ENCODE measurements at places on chromosomes 2 and 18. TPM values are rescaled to one million over a fixed set of nuclear protein-coding genes. Genes with fewer than 3 reads are reported as not detected.
A peak's percentile ranks its signal among the peaks of the same experiment; 100 is the strongest.

- H3K27ac ChIP-seq: no peak overlapping the region
- no peak for DNase-seq
- peaks cover 5% of the 10 kb centered on the region for H3K27me3 ChIP-seq
- no peak overlapping the region for H3K4me3 ChIP-seq
Observed at GRCh38 chr2:1047485-1047884, 96.8 kb downstream of the SNTG2 start.

DNA sequence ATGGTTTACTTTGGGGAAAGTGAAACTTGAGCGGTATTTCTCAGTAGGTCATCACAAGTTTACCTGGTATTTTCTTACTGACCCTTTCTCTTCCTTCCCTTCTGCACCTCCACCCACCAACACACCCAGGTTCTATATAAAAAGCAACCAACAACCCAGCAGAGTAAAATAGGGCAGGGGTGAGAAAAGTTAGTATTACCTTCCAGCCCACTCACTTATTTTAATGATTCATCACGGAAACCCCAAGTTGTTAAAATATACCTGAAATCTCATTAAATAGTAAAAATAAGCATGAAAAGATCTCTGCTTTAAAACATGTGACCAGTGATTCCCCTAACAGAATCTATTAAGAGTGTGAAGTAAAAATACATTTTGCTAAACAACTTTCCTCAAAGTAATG is 306.1 kb downstream of the ZEB2 start:
- H3K4me1 ChIP-seq: peaks cover 16% of the 10 kb centered on the region

GRCh38 chr18:34660572-34660971 is 49.5 kb upstream of the DTNA start:
- H3K4me1 ChIP-seq: no peaks in the 10 kb centered on the region
- no peak overlapping the region for H3K27ac ChIP-seq
- H3K27me3 ChIP-seq: peaks cover 23% of the 10 kb centered on the region
- no peaks in the 10 kb centered on the region for H3K36me3 ChIP-seq
- no peak for DNase-seq

- H3K4me1 ChIP-seq: no peaks in the 10 kb centered on the region
- H3K27ac ChIP-seq: no peak overlapping the region
Observed at GRCh38 chr2:46863882-46864281, 51.7 kb downstream of the MCFD2 start.

DNA sequence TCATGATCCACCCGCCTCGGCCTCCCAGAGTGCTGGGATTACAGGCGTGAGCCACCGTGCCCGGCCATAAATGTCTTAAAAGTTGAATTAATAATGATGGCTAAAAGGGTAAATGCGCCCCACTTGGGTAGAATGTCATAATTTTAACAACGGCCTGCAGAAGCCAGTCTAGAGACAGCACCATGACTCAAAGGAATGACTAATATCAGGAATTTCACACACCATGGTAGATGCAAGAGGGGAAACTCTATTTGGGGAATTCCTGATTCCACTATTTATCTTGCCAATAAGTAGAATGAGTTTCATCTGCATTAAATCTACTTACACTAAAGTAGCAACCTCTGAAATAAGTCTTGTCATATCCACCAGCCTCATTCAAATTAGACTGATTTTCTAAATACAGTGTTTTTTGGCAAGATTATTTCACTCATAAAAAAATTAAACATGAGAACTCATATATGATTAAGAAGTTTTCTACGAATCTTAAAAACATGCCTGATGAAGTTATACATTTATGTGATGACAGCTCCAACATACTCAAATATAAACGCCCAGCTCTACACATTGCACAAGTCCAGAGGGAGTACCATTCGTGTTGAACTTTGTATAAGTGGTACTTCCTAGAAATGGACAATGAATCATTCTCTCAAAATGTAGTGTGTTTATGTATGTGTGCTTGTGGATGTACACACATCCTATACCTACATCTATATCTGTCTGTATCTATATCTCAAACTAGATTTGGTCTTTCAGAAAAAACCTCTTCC is 309.7 kb downstream of the IRS1 start:
- H3K36me3 ChIP-seq: no peaks in the 10 kb centered on the region
- H3K4me3 ChIP-seq: no peak overlapping the region
- H3K27me3 ChIP-seq: peaks cover 17% of the 10 kb centered on the region
- H3K4me1 ChIP-seq: peaks cover 3% of the 10 kb centered on the region

DNA sequence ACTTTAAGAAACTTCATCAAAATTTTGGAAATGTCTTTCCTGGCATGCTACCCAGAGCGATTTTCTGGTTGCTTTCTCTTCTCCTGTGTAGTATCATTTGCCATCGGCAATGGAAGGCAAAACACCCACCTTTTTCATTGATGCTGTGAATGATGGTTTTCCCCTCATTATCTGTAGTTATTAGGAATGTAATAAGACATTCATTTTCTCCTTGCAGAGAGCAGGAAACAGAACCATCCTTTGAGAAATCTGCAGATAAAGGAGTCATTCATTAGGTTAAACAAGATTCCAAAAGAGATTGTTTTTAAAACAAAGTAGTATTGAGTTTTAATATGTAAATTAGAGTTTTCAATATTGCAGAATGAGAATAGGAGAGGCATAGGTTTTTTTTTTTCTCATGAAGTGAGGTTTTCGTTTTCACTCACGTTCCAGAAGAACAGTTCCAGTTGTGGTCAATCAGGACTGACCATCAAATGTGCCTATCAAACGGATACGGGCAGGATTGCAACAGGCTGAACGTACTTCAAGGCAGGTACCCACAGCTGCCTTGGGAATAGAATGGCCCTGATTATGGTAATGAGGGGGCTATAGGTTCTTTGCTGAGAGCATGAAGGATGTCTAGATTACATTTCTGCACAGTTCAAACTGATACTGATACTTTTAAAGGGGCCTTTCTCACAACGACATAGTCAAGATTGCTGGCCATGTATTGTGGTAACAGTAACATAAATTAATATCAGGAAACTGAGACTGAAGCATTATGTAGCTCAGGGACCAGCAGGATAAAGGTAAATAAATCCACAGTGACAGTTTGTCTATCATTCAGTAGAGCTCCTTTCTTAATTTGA is 49.8 kb upstream of the PLA2R1 start:
- no peak overlapping the region for H3K4me3 ChIP-seq
- H3K27ac ChIP-seq: no peak overlapping the region
- H3K27me3 ChIP-seq: peaks cover 37% of the 10 kb centered on the region
- no peak for DNase-seq
- no peaks in the 10 kb centered on the region for H3K36me3 ChIP-seq

DNA sequence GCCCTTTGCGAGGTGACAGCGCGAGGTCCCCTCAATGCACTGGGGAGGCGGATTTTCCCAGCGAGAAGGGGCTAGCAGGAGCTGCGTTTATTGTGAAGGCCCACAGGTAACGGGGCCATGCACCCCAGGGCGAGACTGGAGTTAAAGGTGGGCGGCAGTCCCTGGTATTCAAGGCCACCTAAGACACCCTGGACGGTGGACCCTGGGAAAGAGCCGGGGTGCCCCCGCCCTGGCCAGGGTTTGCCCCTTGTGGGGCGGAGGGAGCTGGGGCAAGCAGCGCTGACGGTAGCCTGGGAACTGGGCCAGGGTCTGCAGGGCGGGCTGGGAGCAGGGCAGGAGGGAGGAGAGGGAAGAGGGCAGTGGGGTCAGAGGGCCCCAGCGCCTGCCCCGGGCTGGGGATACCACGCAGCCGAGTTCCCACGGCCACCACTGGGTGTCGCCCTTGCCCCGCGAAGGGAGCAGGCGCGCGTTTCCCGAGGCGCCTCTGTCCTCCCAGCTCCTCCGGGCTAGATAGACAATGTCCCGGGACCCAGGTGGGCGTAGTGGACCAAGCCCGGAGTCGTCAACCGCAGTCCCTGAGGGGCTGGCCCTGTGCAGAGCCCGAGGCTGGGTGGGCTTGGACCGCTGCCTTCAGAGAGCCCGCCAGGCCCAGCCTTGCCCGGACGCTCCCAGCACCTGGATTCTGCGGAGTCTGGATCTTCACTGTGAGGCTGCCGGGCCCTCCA is 80.2 kb downstream of the SMAD4 start:
- peaks cover 3% of the 10 kb centered on the region for H3K36me3 ChIP-seq
- H3K4me3 ChIP-seq: no peak overlapping the region
- peak; percentile 65 for DNase-seq
- no peak overlapping the region for H3K27ac ChIP-seq
- H3K27me3 ChIP-seq: peaks cover 9% of the 10 kb centered on the region
- peaks cover 13% of the 10 kb centered on the region for H3K4me1 ChIP-seq

DNA sequence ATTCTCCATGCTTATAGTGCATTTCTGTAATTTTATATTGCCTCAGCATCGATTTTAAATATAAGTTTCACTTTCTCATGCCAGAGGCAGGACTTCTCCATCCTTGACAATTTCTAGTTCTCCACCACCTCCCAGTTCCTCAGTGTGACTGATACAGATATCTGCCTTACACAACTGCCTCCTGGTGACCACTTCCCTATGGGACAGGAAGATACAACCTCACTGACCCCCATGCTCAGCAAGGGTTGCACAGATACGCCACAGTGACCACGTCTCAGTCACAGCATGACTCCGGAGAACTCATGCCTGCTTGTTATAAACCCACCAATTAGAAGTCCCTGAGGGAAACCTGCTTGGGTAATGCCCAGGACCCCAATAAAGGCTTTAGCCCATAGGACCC is 284.0 kb upstream of the MC4R start:
- DNase-seq: no peak
- no peak overlapping the region for H3K27ac ChIP-seq
- no peaks in the 10 kb centered on the region for H3K4me1 ChIP-seq
- H3K4me3 ChIP-seq: no peak overlapping the region
- H3K27me3 ChIP-seq: no peaks in the 10 kb centered on the region

DNA sequence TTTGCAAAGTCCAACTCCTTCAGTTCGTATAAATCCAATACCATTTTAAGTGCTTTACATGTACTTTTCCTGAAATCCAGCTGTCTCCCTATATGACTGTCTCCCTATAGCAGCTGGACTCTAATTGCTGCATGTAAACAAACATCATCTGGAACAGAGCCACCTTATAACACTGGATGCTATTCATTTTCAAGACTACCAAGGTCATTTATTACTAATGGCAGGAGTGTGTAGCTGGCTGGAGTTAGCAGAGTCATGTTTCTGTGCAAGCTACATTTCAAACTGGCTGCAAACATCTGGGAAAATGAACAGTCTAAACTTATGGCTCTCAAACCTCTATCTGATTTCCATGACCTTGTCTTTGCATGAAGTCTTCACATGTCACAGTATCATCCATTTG is 575.2 kb downstream of the PIK3C3 start:
- no peaks in the 10 kb centered on the region for H3K4me1 ChIP-seq
- no peaks in the 10 kb centered on the region for H3K27me3 ChIP-seq
- H3K36me3 ChIP-seq: no peaks in the 10 kb centered on the region
- no peak for DNase-seq
- H3K27ac ChIP-seq: no peak overlapping the region

DNA sequence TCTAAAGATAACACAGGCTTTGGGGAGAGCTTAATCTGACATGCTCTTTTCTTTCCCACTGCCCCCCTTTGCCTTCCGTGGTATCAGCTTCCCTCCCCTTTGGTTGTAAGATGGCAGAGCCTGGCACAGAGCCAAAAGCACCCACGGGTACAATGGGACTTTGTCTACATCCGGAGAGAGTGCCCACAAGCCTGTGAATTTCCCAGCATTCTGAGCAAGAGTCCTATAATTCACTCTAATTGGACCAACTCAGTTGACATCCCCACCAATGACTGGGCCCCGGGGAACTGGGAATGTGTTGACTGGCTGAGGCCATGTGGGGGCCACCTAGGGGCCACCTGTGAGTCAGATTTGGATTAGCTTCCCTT is 20.1 kb upstream of the C2orf72 start:
- H3K4me1 ChIP-seq: no peaks in the 10 kb centered on the region
- no peak overlapping the region for H3K4me3 ChIP-seq
- peaks cover 50% of the 10 kb centered on the region for H3K27me3 ChIP-seq
- no peak overlapping the region for H3K27ac ChIP-seq
- H3K36me3 ChIP-seq: peaks cover 4% of the 10 kb centered on the region

DNA sequence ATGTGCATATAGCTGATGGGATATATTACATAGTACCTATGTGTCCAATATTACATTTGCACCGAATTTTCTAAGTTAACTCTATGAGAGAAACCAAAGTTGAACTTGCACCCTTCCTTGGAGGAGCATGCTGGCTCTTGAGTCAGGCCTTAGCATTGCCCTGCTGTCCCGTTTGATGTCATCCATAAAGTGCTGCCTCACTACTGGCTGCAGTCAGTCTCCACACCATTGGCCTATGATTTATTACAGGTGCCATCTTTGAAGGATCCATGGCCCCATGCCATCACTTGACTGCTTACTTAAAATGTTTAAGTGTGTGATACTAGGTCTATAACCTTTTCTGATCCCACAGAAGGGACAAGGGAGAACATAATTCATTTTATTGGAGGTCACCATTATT is 249.3 kb upstream of the RBBP8 start:
- H3K4me1 ChIP-seq: no peaks in the 10 kb centered on the region
- H3K36me3 ChIP-seq: no peaks in the 10 kb centered on the region
- H3K27me3 ChIP-seq: peaks cover 12% of the 10 kb centered on the region
- DNase-seq: no peak
- no peak overlapping the region for H3K4me3 ChIP-seq

DNA sequence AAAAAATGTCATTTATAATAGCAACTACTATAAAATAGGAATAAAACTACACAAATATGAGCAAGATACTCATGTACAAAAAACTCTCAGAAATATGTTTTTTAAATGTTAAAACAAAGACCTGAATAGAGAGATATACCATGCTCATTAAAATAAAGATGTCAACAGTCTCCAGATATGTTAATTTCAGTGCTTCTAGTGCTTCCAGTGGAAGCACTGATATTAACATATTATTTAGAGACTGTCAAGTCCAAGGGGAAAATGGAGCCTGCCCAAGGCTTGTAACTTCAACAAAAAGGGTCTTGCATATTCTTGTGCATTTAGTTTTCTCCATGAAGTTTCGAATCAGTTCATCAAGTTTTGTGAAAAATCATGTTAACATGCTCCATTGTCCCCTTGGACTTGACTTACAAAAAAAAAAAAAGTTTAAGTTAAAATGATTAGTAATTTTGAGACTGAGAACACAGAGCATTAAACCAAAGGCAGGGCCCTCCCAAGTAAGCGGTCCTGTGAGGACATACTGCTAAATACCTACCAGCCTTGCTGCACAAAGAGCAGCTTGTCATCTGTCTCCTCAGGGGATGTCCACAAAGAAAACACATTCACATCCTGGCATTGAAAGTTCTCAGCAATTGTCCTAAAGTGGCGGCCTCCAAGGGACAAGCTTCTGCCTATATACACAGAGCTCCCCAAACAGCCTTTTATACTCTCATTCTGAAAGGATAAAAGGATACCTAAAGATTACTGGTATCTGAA is 501.9 kb upstream of the CHAC2 start:
- no peak overlapping the region for H3K27ac ChIP-seq
- no peak overlapping the region for H3K4me3 ChIP-seq
- no peaks in the 10 kb centered on the region for H3K27me3 ChIP-seq
- no peaks in the 10 kb centered on the region for H3K4me1 ChIP-seq
- no peak for DNase-seq

The POTEC gene
- total RNA-seq: not detected

The IDH1 gene
- total RNA-seq: 5.8 TPM

The ZRANB3 gene
- 3.9 TPM for total RNA-seq

The CTAGE1 gene
- total RNA-seq: not detected

The KCNS3 gene
- not detected for total RNA-seq
